HuH-7.5 (cell line): ENCODE measurements at places on chromosomes 4 and X.

GRCh38 chrX:129650821-129651510 is 3.8 kb downstream of the APLN start:
- DNase-seq, result no peak

DNA sequence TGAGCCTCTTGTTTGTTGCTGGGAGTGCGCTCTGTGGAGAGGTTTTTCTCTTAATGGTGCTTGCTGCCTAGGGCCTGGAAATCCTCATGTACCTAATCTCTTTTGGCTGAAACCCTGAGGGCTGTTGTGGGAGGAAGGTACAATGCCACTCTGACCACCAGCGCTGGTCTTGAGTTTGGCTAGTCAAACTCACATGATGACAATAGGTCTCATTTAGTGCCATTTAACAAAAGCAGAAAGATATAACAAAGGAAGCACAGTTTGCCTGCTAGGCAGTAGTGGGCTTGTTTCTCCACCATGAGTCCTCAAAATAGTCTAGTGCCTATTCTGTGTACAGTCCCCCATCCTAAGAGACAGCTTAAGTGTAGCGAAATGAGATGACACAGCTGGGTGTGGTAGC is 111.3 kb downstream of the TSPAN7 start:
- DNase-seq, result no peak

- DNase-seq, result no peak
These were observed 330.5 kb upstream of the SPANXN1 start for GRCh38 chrX:144916785-144917184.

GRCh38 chr4:5433196-5433595 is 275.2 kb downstream of the EVC2 start:
- DNase-seq, result no peak

- no peak for DNase-seq
These were observed 137.8 kb upstream of the TBC1D9 start for GRCh38 chr4:140893939-140894338.

- no peak for DNase-seq
These were observed 15.2 kb upstream of the CXCL2 start for GRCh38 chr4:74114234-74114633.

DNA sequence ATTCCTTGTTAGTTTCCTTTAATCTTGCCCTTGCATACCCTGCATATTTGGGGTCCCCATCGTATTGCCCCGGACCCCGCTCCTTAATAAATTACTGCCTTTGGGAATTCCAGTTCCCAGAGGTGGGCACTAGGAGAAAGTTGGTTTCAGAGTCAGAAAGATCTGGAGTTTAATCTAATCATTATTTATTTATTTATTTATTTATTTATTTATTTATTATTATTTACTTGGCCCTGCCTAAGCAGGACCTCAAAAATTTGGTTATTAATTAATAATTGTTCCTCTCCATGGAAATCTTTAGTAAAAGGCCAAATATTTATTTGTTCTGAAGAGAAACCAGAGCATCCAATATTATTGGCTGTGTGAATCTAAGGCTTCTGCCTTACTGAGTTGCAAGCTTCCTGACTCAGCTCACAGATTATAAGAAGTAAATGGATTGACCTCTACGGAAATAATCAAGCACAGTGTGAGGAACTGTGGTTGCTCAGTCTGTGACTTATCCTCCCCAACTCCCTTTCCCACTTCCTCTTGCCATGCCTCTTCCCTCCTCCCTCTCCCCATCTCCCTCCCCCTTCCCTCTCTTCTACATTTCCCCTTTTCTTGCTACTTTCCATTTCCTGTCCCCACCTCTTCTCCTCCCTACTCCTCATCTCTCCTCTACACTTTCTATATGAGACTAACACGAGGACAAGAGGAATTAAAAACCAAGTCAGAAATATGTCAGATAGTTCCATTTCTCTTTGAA is 61.5 kb upstream of the AP1S2 start:
- DNase-seq, result no peak

GRCh38 chr4:100306018-100306417 is 115.8 kb upstream of the DDIT4L start:
- no peak for DNase-seq

DNA sequence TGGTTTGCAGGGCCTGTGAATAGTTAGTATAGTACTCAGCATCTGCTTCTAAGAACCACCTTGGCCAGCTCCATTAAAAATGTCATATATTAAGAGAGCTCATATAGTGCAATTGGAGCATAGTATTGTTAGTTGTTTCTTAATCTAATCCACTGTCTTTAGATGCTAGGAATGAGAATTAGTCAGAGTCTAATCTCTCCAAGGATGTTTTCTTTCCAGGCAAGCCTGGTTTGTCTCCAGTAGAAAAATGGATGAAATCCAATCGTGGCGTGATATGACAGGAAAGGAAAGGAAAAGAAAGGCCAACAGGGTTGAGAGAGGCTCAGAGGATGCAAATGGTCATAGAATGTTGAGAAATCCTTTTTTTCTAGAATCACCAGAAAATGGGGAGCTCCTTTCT is 15.0 kb upstream of the TMEM164 start:
- no peak for DNase-seq

DNA sequence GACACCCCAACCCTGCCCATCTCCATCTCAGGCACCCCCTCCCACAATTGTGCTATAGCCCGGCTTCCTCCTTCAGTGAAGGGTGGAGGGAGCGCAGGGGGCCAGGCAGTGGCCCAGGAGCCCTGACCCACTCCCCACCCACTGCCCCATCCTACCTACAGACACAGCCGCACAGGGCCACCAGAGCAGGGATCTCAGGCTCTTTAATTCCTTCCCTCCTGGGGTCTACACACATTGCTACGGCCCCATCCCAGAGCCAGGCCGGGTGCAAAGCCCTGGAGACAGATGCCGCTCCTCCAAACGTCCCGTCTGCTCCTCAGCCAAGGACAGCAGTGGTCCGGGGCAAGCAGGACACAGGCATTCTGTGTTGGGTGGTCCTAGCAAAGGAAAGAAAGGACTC is 12.8 kb upstream of the DUSP9 start:
- no peak for DNase-seq

GRCh38 chr4:38614231-38614630 is 49.8 kb upstream of the KLF3 start:
- no peak for DNase-seq
